ENCODE measurements at places on chromosomes 6 and 20.

- DNase-seq, result no peak
These were observed 46.4 kb downstream of the CD109 start for GRCh38 chr6:73742433-73742832.

DNA sequence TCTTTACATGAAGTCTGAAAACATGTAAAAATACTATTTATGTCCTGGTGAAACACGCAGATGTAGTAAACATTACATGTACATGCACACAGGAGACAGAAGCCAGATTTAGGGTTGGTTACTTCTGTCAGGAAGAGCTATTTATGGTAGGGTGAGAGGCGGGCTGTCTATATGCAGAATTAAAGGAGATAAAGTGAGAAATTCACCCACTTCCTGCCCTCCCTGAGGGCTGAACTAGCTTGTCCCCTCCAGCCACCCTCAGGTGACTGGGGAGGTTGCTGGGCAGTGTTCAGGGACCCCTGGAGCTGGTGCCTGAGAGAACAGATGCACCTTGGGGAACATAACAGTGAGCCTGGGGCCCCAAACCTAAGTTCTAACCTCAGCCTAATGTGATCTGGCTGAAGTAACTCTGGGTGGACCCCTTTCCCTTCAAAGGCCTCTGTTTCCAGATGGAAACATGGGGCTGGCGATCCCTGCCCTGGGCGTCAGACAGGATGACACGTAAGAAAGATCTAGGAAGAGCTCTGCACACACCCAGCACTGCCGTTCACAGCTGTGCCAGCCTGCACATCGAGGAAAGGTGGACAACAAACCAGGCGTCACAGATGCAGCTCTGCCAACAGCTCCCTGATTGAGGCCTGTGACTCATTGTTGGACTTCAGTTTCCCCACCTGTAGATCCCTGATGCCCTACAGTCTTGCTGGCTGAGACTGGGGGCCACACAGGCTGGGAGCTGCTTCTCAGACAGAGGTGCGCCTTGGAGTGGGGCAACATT is 1.3 kb downstream of the PI16 start:
- DNase-seq, result no peak

DNA sequence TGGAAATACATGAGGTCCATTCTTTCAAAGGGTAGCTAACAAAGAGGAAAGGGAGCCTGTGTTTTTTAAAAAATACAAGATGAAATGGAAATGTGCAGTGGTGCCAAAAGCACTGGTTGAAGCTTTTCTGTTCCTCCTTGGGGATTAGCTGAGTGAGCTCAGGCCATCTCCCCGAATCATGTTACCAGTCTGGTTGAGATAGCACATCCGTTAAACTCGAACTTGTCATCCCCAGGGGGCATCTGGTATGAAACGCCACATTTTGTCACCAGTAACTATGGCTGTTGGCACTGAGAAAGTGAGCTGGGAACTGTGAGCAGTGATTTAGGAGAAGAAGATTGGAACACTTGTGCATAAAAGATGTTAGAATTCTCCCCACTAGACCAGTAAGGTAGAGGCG is 196.2 kb downstream of the SAMD5 start:
- no peak for DNase-seq

DNA sequence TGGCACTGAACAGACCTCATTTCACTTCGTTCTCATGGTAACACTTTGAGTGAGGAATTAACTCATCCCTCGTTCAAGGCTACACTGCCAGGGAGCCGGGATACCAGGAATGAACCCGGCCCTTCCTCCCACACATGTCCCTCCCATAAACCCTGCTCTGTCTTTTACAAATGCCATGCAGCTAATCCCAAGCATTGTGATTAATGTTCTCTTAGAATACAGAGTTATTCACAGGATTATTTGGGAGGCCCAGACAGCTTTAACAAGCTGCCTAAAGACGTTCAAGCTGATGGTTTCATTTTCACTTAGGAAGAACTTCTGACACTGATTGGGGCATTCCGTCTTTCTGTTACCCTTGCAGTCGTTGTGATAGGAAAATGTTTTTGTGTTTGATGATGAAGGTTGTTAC is 42.5 kb upstream of the CD83 start:
- DNase-seq, result no peak

GRCh38 chr6:33271117-33271467 is 584 bp downstream of the VPS52 start:
- DNase-seq, result no peak

DNA sequence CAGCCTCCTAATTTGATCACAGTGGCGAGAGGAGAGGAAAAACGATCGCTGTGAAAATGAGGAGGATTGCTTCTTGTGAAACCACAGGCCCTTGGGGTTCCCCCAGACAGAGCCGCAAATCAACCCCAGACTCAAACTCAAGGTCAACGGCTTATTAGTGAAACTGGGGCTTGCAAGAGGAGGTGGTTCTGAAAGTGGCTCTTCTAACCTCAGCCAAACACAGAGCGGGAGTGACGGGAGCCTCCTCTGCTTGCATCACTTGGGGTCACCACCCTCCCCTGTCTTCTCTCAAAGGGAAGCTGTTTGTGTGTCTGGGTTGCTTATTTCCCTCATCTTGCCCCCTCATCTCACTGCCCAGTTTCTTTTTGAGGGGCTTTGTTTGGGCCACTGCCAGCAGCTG is 28.7 kb downstream of the SAYSD1 start:
- peak; percentile 20 for DNase-seq

- DNase-seq, result no peak
These were observed 95.3 kb downstream of the RNGTT start for GRCh38 chr6:88867841-88868731.

DNA sequence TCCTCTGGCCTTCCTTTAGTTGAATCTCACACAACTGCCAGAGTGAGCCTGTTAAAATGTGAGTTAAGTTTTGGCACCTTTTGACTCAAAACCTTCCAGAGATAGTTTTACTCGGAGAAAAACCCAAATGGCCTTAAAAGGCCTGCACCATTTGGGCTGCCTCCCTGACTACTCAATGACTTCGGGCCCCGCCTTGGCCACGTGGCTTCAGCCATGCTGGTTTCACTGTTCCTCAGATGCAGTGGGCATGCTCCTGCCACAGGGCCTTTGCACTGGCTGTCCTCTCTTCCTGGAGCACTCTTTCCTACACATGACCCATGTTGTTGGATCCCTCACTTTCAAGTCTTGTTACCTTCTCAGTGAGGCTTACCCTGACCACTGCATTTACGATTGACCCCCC is 18.3 kb downstream of the VEGFA start:
- no peak for DNase-seq

DNA sequence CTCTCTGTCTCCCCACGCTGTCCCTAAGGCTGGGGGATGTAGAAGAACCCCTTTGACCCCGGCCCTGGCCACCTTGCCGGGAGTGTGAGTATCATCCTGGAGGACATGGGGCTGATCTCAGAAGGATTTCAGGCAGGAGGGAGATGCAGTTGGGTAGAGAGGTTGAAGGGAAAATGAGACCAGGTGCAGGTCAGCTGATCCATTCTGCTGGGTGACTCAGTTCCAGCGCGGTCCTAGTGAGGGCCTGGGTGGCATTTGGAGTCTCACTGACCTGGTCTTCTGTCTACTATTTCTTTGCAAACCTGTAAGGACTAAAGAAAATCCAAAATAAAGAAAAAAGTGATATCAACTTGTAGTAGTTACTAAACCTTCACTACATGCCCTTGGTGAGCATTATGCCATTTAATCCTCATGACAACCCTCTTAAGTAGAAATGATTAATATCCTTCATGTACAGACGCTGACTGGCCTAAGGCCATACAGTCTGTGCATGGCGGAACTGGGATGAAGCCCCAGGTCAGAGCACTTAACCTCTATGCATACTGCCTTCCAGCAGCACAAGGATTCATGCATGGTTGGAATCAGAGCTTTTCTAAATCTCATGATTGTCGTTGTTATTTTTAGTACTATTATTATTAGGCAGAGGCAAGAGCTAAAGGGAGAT is 106.3 kb downstream of the ZDHHC14 start:
- DNase-seq, result no peak

DNA sequence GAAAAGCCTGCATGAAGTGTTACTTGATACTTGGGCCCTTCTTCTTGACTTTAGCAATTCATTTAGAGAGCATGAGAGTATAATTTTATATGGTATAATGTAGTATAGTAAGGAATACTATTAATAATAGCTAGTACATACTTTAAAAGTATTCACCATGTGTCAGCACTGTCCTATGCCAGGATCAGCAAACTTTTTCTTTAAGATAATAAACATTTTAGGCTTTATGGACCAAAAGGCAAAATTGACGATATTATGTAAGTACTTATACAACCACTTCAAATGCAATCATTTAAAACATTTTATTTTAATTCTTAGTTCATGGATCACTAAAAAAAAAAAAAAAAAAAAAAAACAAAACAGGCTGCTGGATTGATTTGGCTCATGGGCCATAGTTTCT is 163.9 kb downstream of the IBTK start:
- DNase-seq, result no peak

GRCh38 chr6:142871910-142872331 is 73.1 kb downstream of the HIVEP2 start:
- DNase-seq, result no peak

DNA sequence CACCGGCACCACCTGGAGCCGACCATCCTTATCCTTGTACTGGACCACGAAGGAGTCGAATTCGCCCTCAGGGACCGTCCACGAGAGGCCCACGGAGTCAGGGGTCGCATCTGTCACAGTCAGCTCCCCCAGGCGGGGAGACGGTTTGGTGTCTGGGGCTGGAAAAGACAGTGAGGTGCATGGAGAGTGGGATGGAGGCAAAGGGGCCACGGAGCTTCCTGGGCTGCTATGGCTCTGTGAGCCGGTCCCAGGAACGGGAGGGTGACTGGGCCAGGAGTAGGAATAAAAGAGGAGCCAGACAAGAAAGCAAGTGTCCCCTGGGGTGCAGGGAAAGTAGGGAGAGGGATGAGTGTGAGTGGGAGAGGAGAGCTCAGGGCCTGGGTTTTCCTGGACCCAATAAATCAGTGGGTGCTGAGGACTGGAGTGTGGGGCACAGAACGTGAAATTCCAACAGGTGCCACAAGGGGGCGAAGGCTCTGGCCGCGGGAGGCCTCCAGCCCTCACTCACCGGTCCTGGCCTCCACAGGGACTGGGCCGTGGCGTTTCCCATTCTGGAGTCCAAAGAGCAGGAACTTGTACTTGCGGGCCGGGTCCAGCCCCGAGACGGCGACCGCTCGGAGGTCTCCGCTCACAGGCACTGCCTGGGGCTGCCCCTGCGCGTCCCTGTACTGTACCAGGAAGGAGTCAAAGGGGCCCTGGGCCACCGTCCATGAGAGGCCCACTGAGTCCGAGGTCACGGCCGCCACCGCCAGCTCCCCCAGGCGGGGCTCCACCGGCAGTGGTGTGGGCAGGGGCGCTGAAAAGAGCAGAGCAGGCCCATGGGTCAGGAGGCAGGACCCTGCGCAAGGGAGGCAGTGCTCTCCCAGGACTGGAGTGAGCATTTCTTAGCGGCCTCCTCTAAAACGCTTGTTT is 9.9 kb downstream of the CYP21A2 start:
- peak; percentile 50 for DNase-seq

GRCh38 chr6:168598251-168599117 is 157.5 kb downstream of the SMOC2 start:
- DNase-seq, result no peak

GRCh38 chr6:52666071-52666470 is 4.8 kb upstream of the TMEM14A start:
- no peak for DNase-seq

DNA sequence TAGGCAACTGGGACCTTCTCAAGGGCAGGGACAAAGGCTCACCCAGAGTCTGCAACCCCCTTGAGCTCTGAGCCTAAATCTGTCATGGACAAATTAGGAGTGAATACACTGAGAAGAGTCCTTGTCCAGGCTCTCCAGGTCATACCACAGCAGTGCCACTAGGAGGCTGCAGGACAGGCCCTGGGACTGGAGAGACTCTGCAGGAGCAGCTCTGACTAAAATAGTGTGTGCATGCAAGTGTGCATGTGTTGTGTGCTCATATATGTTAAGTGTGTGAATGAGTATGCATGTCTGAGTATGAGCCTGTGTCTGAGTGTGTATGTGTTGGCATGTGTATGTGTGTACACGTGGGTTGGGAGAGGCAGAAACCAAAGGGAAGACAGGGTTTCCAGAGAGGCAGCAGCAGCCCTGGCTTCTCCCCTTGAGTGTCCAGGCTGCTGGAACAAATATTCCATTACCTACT is 27.1 kb downstream of the MRPL14 start:
- DNase-seq, result no peak

DNA sequence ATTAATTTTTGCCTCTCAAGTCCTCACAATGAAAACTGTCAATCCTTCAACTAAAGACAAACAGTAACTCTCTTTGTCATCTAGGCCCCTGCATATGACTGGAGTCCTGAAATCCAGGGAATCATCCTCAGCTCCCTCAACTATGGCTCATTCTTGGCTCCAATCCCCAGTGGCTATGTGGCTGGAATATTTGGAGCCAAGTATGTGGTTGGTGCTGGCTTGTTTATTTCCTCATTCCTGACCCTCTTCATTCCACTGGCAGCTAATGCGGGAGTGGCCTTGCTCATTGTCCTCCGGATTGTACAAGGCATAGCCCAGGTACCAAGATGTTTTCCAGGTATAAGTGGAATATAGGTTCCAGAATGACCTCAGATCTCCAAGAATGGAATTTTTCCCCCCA is 15.4 kb downstream of the SLC17A4 start:
- DNase-seq, result no peak

DNA sequence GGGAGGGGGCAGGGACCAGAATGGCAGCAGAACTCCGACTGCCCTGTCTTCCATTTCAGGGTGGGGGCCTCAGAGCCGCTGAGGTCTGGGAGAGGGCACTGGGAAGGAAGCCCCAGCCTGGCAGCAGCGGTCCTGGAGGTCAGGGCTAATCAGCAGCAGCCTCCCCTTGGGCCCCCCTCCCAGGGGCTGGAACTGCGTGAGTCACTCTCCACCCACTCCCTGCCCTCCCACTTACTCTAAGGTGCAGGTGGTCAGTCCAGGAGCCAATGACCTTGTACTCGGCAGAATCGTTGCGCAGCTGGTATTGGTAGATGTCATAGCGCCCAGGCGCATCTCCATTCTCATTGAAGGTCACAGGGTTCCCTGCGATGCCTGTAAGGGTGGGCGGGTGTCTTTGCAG is 105.9 kb downstream of the GRM4 start:
- DNase-seq, result no peak

DNA sequence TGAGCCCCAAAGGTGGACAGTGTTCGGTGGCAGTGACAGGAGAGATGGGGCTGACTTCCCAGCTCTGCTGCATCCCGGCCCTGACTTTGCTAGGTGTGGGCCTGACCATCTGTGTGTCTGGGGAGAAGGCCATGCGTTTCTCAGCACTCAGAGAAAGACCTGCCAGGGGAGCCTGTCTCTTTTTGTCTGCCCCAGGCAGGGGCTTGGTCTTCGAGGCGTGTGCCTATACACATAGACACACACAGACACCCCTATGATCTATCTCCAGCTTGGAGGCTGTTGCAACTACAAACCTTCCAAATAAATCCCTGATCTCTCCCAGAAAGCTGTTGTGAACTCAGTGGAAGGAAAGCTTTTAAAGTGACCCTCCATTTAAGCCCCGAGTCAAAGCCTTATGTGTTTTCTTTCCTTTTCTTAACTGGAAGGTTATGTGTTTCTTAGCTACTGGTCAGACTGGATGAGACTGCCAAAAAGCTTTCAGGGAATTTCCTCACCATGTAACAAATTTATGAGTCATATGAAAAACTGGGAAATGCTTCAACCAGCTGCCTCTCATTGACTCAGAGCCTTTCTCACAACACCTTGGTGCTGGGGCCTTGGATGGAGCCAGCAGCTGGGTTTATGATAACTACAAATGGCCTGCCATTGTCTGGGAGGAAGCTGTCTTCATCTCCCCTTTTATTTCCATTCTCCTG is 102.6 kb downstream of the CDC5L start:
- DNase-seq, result no peak

All from stimulated activated CD8-positive, alpha-beta memory T cell treated with anti-CD3 and anti-CD28 coated beads, Interleukin-2, amount 100 ng/mL, for 48 hours (primary cell).